ENCODE measurements at places on chromosomes 11 and 22.

DNA sequence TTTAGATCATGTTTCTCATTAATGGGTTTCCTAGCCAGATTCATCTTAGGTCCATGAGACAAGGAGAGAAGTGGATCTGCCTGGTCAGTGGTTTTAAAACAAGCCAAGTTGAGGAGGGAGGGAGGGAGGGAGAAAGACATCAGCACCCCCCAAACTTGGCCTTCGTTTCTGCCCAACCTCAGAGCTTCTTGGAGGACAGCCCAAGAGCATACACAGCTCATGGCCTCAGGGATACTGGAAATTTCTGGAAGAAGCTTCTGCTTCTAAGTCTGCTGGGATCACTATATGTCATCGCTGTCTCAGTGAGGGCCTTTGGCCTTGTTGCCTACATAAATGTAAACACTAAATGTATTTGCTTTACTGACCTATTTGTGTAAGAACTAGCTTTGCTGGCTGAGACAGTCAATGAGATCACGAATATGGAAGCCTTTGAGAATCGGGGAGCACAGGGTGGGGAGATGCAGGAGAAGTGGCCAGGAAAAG, 375.1 kb downstream of the BUD13 start:
- DNase-seq: no peak

DNA sequence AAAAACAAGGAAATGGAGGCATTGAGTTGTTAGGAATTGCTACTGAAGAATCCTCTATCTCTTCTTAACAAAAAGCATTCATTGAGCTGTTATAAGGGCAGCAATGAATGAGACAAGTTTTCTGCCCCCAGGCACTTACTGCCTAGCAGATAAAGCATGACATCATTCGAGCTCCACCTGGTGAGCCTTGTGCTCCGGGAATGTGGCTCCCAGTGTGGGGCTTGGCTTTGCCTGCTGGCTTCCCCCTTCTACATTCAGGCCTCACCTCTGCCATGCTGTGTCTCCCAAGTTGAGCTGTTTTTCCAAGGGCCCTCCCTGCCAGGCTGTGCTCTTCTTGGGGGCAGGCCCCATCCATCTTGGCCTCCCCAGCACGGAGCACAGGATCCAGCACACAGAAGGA, 56.9 kb upstream of the EIF3D start:
- no peak for DNase-seq

GRCh38 chr11:111541254-111542061, 938 bp downstream of the LAYN start:
- no peak for DNase-seq

- DNase-seq: no peak
These were observed 38.3 kb upstream of the SHISAL1 start for GRCh38 chr22:44351037-44351436.

- peak; percentile 52 for DNase-seq
These were observed 25.2 kb downstream of the FAM76B start for GRCh38 chr11:95764267-95764898.

- peak; percentile 29 for DNase-seq
These were observed 33.4 kb upstream of the PTPRJ start for GRCh38 chr11:47946682-47947559.

DNA sequence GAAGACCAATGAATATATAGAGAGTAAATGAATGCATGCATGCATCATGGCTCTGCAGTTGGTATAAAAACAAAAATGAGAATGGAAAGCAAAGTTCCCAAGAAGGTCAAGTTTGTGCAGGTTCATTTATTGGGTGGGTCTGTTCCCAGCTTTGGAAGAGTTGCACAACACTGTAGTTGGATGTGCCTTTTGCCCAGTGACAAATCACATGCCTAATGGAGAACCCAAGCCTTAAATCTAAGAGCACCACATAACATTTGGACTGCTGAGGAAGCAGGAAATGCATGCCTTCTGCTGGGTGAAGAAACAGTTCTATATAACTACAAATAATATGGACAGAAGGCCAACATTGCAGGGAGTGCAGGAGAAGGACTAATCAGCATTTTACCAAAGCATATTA, 30.6 kb downstream of the PRCP start:
- no peak for DNase-seq

DNA sequence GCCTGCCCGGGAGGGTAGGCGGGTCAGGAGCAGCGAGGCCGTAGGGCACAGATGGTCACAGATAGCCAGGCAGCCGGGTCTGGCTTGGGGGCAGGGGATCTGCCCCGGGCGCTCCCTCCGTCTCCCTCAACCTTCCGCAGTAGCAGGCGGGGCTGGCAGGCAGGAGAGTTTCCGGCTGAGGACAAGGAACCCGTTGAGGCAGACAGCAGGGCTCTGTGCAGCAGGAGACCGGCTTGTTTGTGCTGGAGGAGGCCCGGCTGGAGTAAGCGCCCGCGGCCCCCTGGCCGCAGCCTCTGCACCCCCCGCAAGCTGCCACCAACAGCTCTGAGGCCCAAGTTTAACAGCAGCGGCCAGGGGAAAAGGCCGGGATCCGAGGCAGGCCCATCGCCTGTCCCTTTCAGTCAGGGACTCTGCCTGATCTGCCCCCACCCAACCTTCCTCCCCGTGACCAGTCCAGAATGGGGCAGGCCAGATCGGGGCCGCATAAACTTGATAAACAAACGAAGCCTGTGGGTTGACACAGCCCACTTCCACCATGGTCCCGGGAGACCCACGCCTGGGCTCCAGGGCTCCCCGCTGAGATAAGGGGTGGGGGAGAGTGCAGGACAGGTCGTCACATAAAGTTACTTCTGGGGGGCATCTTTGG, 13.6 kb downstream of the SCARF2 start:
- peak; percentile 59 for DNase-seq

DNA sequence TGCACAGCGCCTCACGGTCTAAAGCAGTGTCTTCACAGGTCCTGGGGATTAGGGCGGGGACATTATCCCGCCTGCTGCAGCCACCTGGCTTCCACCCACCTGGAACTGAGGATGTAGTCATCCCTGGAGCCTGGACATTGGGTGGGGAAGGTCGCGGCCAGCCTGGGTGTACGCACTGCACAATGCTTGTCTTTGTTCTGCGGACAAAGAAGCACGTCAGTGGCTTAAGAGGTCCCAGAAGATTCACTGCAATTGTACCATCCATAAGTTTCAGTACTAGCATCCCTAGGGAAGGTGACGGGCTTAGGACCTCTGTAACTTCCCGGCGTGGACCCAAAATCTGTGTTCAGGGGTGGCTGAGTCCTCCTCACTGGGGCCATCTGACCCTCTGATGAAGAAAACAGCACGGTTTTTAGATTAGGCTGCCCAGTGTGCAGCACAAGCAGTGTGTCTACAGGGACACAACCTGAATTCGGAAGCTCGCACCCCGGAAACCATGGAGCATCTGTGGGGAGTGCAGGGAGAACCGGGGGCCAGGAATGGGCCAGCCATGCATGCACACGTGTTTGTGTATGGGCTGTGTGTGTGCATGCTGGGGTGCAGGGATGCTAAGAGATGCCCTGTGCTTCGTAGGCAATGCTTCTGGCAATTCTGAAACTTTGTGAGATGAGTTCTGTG, 342.6 kb upstream of the B3GAT1 start:
- no peak for DNase-seq

All from Ammon's horn (tissue), 1 donor.